ENCODE measurements at places on chromosomes 4 and X.

GRCh38 chr4:154731756-154732155 is 12.0 kb upstream of the LRAT start:
- no peak for DNase-seq

DNA sequence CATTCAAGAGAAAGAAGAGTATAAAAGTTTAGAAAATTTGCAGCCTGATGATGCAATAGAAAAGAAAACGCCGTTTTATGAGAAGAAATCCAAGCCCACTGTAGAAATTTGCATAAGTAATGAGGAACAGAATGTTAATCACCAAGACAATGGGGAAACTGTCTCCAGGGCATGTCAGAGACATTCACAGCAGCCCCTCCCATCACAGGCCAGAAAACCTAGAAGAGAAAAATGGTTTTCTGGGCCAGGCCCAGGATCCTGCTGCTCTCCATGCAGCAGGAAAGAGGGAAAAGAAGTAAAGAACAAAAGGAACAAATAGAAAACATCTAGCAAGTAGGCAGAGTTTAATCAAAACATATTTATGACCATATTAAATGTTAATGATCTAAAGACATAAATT is 119.0 kb downstream of the ANKRD50 start:
- DNase-seq = no peak

GRCh38 chrX:19866626-19867410 is 20.6 kb downstream of the SH3KBP1 start:
- DNase-seq = no peak

GRCh38 chr4:151443247-151443646 is 34.3 kb downstream of the FHIP1A start:
- no peak for DNase-seq

- DNase-seq = no peak
Measured at GRCh38 chr4:152951348-152951747, 15.2 kb downstream of the FHDC1 start.

Measured in stimulated activated CD4-positive, alpha-beta T cell treated with anti-CD3 and anti-CD28 coated beads, Interleukin-15, amount 100 ng/mL, for 48 hours (primary cell).